Activated CD4-positive, alpha-beta T cell treated with anti-CD3 and anti-CD28 coated beads, Interleukin-2, amount 50 U/mL, for 24 hours (primary cell): ENCODE measurements at places on chromosomes 1 and 21.

- DNase-seq: no peak
Observed at GRCh38 chr1:207831517-207832327, 79.2 kb downstream of the CD34 start.

GRCh38 chr1:87202451-87202850 lies 126.2 kb upstream of the LMO4 start:
- no peak for DNase-seq

GRCh38 chr1:216805953-216806352 lies 82.7 kb upstream of the ESRRG start:
- no peak for DNase-seq

DNA sequence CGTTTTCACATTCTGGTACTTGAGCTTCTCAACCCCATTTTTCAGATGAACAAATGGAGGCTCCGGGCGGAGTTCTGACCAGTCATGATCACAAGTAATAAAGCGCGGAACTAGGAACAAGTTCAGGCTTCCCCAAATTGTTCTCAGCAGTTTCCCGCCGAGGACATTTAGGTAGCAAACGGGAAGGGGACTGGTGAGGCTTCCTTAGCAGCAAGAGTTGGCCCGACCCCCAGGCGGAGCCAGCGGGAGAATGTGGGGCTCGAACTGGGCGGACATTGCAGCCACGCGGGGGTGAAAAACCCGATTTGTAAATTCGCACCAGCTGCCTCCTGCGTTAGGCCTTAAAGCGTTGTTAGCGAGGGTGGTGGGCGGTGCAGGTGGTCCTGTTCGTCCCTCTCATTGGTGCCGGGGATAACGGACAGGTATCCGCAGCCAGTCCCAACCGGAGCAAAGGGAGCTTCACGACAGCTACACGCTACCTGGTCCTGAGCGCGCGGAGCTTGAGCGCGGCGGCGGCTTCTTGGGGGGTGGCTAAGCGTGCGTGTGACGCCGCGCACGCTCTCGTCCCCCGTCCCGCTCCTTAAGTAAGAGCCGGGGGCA lies 15.3 kb downstream of the SEMA6C start:
- DNase-seq: peak; percentile 78

DNA sequence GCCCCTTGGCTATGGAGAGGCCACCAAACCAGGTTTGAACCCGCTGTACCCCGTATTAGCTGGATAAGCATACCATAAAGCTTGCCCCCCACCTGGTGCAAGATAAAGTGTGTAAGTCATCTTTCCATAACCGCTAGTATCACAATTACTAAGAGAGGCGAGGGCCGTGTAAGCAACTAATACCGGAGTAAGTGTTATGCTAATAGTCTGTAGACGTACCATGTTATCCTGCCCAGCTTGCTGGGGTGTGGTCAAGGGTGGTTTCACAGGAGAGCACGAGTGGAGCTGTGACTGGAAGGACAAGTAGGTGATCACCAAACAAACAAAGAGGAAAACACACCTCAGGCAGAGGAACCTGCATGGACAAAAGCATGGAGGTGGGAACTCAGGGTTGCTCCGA lies 3.6 kb upstream of the TNFRSF1B start:
- DNase-seq: no peak

DNA sequence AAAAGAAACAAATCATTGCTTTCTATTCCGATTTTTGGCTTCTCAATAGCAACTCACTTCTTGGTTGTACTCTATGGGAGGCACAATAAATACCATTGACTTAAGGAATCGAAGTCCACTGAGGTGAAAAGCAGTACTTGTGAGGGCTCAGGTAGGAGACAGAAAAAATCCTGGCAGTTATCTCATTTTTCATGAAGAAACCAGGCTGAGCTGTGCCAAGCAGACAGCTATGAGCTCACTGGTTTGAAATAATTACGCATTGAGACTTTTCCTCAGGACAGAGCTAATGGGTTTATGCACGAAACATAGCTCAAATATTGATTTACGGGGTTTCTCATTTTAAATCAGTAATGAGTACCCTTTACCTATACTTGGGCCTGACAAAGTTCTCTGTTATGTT lies 18.5 kb downstream of the COLGALT2 start:
- no peak for DNase-seq

DNA sequence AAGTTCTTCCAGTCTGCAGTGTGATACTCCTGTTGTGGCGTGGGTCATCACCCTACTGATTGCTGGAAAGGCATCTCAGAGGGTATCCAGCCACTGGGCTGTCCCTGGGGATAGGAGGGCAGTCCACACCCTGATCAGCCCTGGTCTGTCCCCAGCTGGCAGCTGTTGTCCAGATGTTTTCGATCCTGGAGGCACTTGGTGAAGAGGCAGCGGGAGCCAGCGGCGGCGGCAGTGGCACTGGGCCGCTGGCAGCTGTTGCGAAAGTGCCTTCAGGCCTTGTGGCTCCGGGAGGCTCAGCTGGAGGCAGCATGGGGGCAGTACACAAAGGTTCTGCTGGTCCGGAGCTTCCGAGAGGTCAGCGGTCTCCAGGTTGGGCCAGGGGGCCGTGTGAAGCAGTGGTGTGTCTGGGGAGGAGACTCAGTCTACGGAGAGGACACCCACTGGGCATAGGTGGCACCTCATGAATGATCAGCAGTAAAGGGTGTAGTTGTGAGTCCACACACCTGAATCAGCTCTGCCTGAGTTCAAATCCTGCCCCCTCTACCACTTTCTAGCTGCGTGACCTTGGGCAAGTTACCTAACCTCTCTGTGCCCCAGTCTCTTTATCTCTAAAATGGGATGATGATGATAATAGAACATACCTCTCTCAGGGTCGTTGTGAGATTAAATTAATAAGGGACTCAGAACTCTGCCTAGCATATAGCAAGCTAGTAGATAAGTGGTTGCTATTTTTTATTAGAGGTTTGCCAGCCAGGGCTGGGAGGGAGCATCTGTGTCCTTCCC lies 6.1 kb downstream of the C1orf167 start:
- DNase-seq: no peak

- DNase-seq: no peak
Observed at GRCh38 chr1:119159111-119159510, 18.7 kb upstream of the WARS2 start.

- no peak for DNase-seq
Observed at GRCh38 chr1:221469476-221469875, 272.4 kb downstream of the DUSP10 start.
